ENCODE measurements at places on chromosomes 13 and 19. TPM values are rescaled to one million over a fixed set of nuclear protein-coding genes. Genes with fewer than 3 reads are reported as not detected.

The NCR1 gene
- not detected for total RNA-seq

The SHFL gene
- 25.7 TPM for total RNA-seq

The ZSCAN1 gene
- under 0.01 TPM for total RNA-seq

The PLIN5 gene
- total RNA-seq = not detected

The MYPOP gene
- total RNA-seq = 1.3 TPM

The FGF9 gene
- total RNA-seq = 0.33 TPM

The EHD2 gene
- 106 TPM for total RNA-seq

The SULT2A1 gene
- total RNA-seq = not detected

The PLPPR3 gene
- total RNA-seq = 2.5 TPM

The SYNE4 gene
- total RNA-seq = under 0.01 TPM

The UPK1A gene
- total RNA-seq = not detected

The ZNF177 gene
- 2.1 TPM for total RNA-seq
